ENCODE measurements at places on chromosomes 3 and 15.

- peak; percentile 16 for DNase-seq
Measured at GRCh38 chr3:22887664-22888291, 315.3 kb upstream of the UBE2E2 start.

- DNase-seq: no peak
Measured at GRCh38 chr15:92197746-92198145, 195.9 kb upstream of the ST8SIA2 start.

DNA sequence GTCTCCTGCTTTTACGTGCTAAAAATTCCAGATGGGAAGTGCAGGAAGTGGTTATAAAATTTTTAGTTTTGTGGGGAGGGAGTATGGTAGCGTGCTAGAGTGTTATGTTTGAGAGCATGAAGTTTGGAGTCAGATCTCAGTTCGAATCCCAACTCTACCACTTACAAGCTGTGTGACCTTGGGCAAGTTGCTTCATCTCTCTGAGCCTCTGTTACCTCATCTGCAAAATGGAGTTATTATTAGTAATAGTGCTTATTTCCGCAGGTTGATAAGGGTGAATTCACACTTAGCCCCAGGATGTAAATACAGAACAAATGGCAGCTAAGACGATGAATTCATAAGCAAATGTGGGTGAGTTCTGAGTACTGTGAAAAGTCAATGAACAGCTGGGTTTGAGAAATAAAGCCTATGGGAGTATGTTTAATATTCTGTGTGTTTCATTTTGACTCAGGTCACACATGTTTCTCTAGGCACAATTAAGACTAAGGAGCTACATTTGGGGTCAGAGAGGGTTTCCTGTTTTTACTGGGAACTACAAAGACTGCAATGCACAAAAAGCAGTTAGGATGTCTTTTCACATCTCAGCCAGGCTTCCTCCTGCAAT is 73.1 kb upstream of the FEZF2 start:
- no peak for DNase-seq

- peak; percentile 16 for DNase-seq
Measured at GRCh38 chr3:108500728-108501127, 9.7 kb downstream of the MYH15 start.
